ENCODE measurements at places on chromosomes 12 and 14.

DNA sequence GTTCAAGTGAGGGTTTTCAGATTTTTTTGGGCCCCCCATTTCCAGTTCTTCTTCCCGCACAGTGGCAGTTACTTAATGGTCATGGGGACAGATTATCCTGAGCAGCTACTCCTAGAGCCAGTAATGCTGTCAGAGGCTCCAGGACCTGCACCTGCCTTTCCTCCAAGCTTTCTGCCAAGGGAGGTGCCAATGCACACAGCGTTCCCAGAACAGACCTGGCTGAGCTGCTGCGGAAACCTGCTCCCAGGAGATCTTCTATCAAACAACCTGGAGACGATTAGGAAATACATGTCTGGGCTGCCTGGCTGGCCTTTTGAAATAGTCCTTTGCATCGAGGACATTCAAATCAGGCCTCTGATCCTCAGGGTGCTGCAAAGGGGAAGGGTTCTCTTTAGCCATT, 120.9 kb downstream of the SLC8A3 start:
- DNase-seq: no peak

GRCh38 chr12:76830436-76830835, 48.4 kb downstream of the CSRP2 start:
- DNase-seq: no peak

GRCh38 chr12:54993181-54993835, 8.7 kb upstream of the TESPA1 start:
- DNase-seq: peak; percentile 78

GRCh38 chr12:89960011-89960507, 251.4 kb upstream of the ATP2B1 start:
- DNase-seq: no peak

All from globus pallidus (tissue), 1 donor.